HFFc6 (cell line): ENCODE measurements at places on chromosomes 3 and 15.

GRCh38 chr3:172646439-172647015 lies 64.3 kb downstream of the NCEH1 start:
- peak; percentile 30 for DNase-seq

- DNase-seq, result no peak
Measured at GRCh38 chr3:94241986-94242385, 179.1 kb downstream of the NSUN3 start.

GRCh38 chr3:129116482-129116946 lies 5.1 kb downstream of the RAB43 start:
- no peak for DNase-seq

DNA sequence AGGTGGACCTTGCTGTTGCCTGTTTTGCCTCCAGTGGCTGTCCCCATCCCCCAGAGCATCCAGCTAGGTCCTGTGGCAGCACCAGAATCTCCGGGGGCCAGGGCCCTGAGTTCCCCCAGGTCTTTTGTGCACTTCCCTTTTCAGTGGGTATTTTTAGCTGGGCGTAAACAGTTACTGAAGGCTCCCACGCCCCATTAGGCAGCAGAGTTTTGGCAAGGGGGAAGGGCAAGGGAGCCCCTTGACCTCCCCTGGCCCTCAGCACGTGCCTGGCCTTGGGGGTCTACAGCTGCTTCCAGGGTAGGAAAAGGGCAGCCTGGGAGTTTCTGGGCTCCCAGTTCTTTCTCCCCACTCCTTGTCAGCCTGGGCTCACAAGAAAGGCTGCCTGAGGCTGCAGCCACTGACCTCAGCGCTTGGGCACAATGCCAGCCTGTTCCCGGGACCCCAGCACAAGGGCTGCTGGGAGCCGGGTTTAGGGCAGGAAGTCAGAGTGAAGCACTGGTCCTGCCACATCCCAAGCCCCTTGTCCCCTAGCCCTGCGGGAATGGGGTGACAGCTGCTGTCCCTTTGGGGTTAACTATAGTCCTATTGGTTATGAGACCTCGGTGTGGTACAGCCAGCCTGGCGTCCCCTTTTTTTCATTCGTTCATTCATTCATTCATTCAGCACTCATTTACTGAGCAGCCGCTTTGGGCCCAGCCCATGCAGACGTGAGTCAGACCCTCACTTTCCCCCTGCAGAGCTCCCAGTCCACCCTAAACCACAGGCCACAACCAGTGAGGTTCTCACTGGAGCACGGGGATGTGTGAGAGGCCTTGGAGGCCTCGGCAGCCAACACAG lies 8.4 kb downstream of the CSK start:
- DNase-seq, result peak; percentile 68

- no peak for DNase-seq
Measured at GRCh38 chr3:131811481-131811880, 223.3 kb downstream of the CPNE4 start.

DNA sequence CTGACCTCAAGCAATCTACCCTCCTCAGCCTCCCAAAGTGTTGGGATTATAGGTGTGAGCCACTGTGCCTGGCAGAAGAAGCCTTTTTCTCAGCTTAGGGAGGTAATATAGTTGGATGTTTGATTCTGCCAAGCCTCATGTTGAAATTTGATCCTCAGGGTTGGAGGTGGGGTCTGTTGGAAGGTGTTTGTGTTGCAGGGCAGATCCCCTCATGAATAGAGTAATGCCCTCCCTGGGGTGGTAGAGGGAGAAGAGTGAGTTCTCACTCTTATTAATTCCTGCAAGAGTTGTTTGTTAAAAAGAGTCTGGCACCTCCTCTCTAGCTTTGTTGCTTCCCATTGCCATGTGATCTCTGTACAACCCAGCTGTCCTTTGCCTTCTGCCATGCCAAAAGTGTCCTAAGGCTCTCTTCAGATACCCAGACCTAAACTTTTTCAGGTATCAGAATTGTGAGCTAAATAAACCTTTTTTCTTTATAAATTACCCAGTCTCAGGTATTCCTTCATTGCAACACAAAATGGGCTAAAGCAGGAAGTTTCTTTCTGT lies 16.4 kb downstream of the NECTIN3 start:
- no peak for DNase-seq

- no peak for DNase-seq
Measured at GRCh38 chr3:169315141-169315540, 348.4 kb downstream of the MECOM start.

DNA sequence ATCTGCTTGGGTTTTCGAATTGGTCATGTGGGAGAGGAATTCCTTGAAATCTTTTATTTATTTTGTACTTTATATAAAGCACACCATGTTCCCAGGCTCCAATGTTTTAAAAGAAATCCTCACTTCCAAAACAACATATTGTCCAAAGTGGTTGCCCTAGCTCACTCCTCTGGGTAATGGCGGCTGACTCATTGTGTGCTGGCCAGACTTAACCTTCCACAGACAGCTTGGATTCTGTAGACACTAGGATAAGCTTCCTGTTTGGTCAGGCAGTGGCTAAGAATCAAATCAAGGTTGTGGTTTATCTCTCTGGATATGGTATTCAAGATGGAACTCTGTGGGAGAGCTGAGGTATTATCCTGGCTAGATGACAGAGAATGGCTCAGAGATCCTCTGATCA lies 55.8 kb upstream of the FAM98B start:
- peak; percentile 98 for DNase-seq

- DNase-seq, result no peak
Measured at GRCh38 chr15:40323953-40324937, 753 bp downstream of the INAFM2 start.

- no peak for DNase-seq
Measured at GRCh38 chr3:131361464-131362421, 19.8 kb upstream of the NUDT16 start.

DNA sequence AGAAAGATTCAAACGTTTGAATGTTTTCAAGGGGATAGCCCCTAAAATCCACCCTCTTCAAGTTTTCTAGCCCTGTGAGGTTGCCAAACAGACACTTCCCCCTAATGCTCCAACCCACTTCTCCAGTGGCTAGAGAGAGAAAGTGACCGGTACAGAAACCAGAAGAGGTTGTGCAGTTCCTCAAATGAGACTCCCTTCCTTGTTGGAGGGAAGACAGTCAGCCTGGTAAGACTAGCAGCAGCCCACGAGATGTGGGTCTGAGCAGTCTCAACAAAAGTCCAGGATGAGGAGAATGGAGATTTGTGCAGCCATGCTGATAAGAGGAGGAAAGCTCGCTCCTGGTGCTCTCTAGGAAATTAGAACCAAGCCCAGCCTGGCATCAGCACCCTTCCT lies 222.8 kb upstream of the TPRG1 start:
- no peak for DNase-seq
